ENCODE measurements at places on chromosomes 12 and 14.
A peak's percentile ranks its signal among the peaks of the same experiment; 100 is the strongest.

DNA sequence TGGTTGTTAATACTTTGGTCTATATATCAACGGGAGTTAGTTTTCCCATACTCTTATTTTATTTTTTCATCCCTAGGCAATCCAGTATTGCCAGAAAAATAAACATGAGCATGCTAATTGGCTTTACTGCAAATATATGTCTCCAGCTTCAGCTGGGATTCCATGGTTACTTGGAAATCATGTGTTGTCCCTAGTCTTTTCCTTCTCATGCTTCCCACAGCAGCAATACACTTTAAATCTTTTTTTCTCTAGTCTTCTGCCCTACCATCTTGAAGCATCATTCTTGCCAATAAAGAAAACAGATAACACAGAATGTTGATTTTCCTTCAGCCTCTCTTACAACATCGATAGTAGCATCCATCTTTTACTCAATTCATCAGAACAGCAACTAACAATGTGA, 60.2 kb downstream of the SLC2A13 start:
- no peak for DNase-seq

- DNase-seq: peak; percentile 37
These were observed 153.2 kb upstream of the DDHD1 start for GRCh38 chr14:53306267-53306721.

GRCh38 chr12:132003846-132004245, 54.1 kb downstream of the EP400 start:
- DNase-seq: peak; percentile 85

DNA sequence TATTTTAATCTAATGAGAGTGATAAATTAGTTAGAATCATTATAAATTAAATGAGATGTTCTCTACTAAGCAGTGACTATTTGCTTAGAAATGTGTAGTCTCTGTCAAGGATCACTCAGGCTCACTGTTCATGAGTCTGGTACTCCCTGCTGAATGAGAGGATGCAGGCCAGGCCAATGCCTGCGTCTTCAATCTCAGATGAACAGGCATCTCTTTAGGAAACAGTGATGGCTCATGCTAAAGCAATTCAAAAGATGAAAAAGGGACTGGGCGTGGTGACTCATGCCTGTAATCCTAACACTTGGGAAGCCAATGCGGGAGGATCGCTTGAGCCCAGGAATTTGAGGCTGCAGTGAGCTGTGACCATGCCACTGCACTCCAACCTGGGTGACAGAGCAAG, 106.8 kb downstream of the ZFC3H1 start:
- peak; percentile 98 for DNase-seq

DNA sequence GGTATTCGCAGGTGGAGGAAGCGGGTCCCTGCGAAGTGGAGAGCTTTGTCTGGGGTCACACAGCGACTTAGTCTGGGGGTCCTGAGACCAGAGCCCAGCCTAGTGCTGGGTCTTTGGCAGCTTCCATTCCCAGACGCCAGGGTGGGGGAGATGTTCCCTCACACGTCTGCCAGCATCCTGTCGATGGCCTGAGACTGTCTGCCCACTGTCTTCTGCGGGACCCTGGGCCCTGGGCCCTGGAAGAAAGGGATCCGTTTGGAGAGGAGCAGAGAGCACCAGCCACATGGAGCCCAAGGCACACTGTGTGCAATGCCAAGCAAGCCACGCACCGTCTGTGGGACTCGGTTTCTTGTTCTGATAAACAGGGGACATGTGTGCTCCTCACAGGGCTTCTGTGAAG, 197.2 kb downstream of the KIF26A start:
- no peak for DNase-seq

GRCh38 chr12:11706509-11707379, 57.3 kb downstream of the ETV6 start:
- no peak for DNase-seq

DNA sequence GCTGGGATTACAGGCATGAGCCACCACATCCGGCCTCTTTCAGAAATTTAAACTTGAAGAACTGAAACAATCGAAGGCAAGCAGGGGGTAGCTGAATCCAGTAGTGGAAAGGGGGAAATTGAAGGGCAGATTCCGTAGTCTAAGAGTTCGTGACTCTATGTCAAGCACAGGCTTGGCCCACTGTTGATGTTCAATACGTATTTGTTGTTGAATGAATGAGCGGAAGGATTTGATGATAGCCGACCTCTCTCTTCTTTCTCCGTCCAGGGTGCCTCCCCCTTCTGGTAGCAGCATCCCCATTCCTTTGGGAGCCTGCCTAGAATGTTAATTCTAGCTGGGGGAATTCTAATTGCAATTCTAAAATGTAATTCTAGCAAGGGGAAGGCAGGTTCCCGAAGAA, 59.8 kb upstream of the MED13L start:
- DNase-seq: no peak

- no peak for DNase-seq
These were observed 322.2 kb downstream of the AEBP2 start for GRCh38 chr12:19761463-19761862.

- no peak for DNase-seq
These were observed 340.2 kb downstream of the CACNA1C start for GRCh38 chr12:2393016-2393415.

GRCh38 chr12:106113042-106113441, 25.7 kb downstream of the NUAK1 start:
- peak; percentile 88 for DNase-seq

GRCh38 chr12:2323532-2324255, 270.9 kb downstream of the CACNA1C start:
- no peak for DNase-seq

DNA sequence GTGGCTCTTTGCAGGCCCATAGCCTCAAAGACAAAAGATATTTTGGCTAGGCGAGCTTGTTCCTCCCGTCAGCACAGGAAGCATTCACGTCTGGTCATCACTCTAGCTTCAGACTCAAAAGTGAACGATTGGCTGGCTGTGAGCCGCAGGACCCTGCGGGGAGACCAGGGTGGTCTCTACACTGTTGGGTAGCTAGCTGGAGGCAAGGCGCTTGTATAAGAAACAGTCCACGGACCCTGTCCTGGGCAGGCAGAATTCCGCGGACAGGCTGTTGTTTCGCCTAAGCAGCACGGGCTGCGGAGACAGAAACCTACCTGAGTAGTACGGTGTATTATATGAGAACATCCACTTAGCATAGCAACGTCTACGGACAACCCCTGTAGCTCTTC, 29.6 kb downstream of the WBP11 start:
- DNase-seq: no peak

DNA sequence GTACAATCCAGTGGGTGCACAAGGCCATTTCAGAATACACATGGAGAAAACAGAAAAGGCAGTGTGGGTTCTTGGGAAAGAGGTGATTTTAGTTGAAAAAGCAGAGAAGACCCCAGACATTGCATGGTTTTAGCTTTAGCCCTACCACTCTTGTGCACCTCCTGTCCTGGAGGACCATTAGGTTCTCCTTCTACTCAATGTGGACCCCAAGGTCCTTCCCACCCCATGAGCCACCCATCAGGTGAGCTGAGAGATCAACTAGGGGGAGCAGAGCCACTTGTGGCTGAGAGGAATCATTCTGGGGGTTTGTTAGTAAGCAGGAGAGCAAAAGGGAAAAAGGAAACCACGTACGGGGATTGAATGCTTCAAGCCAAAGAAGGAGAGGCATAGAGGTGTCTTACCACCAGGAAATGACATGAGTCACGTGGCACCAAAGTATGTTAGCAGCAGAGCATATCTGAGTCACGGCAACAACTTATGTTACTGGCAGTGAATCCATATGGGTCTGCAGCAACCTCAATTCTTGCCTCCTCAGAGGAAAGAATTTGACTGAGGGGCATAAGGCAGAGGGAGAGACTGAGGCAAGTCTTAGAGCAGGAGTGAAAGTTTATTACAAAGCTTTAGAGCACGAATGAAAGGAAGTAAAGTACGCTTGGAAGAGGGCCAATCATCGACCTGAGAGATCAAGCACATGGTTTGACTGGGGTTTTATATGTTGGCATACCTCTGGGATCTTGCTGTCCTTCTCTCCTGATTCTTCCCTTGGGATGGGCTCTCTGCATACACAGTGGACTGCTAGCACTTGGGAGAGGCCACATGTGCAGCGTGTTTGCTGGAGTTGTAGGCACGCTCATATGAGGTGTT, 73.9 kb downstream of the HSD17B6 start:
- peak; percentile 85 for DNase-seq

- DNase-seq: peak; percentile 93
These were observed at the start of gene CDKN1B for GRCh38 chr12:12716793-12717585. TSS of gene CDKN1B (plus strand) at chr12:12717368. CDS start at chr12:12717840, 472 bp downstream.

GRCh38 chr14:75427482-75428229, at the start of gene JDP2:
TSS of gene JDP2 (plus strand) at chr14:75428022. CDS start at chr14:75437921, 9,899 bp downstream.
- peak; percentile 87 for DNase-seq

DNA sequence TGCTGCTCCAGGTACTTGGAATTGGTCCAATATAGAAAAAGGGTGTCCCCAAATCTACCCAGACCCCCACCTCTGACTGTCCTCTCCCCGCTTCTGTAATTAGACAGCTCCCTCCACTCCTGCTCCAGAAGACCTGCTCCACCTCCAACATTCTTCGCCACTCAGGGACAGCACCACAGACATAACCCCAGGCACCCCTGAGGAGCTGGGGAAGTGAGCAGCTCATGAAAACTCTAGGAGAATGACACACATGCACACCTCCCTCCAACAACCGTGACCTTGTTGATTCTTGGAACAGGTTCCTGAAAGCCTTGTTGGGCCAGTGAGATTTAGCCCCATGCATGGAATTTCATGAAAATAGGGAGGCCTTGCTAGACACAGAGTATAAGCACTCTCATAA, 8.2 kb downstream of the KRT4 start:
- no peak for DNase-seq

- no peak for DNase-seq
These were observed 6.2 kb downstream of the APAF1 start for GRCh38 chr12:98651328-98651727.

DNA sequence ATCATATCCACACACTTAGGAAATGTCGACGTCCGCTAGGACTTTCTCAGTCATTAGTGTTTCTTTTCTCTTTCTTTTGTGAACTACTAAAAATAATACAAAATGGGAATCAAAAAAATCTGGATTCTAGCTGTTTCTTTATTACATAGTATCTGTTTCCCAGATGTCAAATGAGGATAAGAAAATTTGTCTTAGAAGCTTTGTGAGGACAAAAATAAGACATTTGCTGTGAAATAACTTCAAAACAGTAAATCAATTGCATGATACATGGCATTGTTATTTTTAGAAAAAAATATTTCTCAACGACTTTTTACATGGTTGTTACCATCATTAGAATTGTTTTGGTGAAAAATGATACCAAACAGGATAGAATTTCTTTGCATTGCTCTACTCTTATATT, 71.4 kb upstream of the IFNG-AS1 start:
- DNase-seq: no peak

GRCh38 chr14:37899365-37899764, 303.9 kb downstream of the TTC6 start:
- DNase-seq: no peak

DNA sequence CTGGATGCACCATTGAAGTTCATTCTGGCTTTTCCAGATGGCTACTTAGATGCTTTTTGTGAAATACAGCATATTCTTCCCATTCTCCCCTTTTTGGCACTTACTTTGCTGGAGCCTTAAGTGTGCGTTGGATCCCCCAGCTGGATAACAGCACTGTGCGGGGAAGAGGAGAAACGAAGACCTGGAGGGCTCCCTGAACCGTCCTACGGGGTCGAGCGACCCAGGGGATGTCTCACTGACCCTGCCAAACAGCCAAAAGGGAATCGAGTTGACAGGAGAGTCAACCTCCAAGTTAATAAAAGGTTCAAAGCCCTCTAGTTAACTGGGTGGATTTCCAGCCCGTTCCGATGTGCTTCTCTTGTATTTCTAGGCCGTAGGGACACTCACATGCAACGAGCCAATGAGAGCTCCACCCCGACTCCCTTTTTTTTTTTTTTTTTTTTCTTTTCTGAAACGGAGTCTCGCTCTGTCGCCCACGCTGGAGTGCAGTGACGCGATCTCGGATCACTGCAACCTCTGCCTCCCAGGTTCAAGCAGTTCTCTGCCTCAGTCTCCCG, 1.0 kb upstream of the CAMKK2 start:
- DNase-seq: peak; percentile 32

DNA sequence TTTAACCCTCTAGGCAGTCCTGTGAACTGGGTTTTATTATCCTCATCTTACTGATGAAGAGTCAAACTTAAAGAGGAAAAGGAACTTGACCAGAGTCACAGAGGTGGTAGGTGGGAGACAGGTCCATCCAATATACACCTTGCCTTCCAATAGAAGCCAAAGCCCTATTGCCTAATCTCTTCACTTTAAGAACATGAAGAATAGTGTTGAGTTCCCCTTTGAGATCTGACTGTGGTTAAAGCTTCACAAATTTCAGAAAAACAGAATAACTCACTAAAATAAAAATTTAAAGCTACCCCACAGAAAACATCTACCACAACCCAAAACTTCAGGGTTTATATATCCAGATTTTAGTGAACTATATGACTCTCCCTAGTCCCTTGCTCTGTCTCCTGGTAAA, 115.4 kb downstream of the ETV6 start:
- no peak for DNase-seq

DNA sequence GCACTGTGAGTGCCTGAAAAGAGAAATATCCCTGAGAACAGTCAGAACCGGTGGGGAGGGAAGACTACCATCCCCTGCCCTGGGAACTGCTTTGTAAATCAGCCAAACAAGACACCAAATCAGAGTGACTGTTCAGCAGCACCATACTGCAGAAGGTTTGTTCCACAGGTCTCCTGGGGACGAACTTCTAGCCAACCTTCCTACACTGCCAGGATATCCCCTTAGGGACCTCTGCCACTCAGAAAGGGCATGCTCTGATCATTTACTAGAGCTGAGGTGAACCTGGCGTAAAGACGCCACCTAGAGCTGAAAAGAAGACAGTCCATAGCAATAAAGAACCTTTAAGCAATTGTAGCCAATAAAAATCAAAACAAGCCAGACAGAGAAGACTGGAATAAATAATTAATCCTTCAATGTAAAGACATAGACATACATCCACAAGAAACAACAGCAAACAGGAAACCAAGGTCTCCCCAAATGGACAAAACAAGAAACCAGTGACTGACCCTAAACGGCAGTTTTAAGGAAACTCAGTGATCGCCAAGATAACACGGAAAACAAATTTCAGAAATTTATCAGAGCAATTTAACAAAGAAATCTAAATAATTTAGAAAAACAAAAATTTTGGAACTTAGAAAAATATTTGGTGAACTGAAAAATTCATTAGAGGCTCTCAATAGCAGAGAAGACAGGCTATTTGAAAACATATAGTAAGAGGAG, 228.1 kb upstream of the AMIGO2 start:
- peak; percentile 87 for DNase-seq

DNA sequence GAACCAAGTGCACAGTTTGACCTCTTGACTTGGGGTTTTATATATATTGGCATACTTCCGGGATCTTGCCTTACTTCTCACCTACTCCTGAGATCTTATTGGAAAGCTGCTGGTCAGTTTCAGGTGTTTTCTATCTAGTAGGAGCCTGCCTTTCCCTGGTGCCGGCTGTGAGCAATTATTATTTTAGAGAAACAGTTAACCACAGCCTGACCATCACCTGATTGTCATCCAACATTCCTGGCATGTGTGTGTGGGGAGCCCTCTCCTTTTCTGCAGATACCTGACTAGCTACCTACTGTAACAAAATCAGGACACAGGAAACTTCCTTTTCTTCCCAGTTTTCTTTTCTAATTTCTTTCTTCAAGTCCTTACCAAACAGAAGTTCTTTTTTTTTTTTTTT, 220.4 kb downstream of the ATP23 start:
- no peak for DNase-seq
